NCI-H2171 treated with DMSO at 0.1 percent for 48 hours (cell line): ENCODE measurements at places on chromosomes 12 and 14.

DNA sequence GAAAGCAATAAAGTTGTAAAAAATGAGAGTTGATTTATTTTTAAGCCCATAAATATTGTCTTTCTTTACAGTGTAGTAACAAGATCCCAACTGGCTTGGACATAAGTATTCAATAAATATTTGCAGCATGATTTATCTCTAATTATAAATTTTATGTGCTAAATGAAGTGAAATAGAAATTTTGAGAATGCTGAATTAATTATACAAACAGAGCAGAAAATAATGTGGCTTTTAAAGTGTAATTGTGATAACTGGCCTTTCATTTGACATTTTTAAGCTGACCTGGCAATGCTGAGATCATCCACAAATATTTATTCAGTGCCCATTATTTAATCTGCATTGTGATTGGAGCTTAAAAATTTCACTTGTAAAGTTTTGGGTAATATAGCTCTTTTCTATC lies 201.6 kb upstream of the NAV3 start:
- DNase-seq = no peak

- DNase-seq = no peak
Measured at GRCh38 chr14:84409435-84409834, 1120.5 kb upstream of the FLRT2 start.

DNA sequence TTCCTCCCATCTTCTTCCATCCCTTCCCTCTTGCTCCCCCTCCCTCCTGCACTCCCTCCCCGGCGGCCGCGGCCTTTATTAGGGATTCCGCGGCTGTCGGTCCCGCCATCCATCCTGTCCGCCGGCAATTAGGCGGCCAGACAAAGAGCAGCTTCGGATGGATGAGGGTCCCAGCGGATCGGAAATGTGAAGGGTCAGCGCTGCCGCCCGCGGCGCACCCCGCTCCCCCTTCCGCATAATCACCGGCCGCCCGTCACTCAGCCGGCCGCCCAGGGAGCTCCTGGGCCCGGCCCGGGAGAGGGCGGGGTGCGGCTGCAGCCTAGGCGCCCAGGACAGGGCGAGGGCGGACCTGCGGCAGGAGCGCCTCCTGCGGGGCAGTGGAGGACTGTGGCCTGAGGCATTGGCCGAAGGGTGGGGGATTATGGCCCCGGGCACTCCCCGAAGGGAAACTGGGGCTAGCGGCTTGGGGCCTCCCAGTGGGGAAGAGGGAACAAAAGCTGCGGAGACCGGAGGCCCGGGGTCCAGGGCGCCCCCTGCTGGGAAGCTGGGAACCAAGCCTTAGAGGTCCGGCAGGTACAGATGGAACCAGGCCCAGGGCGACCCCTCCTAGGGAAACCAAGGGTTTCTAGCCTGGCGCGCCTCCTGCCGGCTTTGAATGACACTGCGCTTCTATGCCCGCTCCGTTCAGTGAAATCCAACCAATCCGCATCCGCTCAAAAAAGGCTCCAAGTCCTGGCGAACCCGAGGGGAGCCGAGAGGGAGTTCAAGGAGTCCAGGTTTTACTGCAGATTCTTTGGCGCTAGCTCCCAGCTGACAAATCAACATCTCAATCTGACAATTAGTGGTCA lies 4.4 kb upstream of the DNAJC22 start:
- DNase-seq = peak; percentile 71

- no peak for DNase-seq
Measured at GRCh38 chr14:25011095-25011494, 38.9 kb downstream of the STXBP6 start.

- no peak for DNase-seq
Measured at GRCh38 chr14:56221382-56222128, 103.3 kb downstream of the PELI2 start.

DNA sequence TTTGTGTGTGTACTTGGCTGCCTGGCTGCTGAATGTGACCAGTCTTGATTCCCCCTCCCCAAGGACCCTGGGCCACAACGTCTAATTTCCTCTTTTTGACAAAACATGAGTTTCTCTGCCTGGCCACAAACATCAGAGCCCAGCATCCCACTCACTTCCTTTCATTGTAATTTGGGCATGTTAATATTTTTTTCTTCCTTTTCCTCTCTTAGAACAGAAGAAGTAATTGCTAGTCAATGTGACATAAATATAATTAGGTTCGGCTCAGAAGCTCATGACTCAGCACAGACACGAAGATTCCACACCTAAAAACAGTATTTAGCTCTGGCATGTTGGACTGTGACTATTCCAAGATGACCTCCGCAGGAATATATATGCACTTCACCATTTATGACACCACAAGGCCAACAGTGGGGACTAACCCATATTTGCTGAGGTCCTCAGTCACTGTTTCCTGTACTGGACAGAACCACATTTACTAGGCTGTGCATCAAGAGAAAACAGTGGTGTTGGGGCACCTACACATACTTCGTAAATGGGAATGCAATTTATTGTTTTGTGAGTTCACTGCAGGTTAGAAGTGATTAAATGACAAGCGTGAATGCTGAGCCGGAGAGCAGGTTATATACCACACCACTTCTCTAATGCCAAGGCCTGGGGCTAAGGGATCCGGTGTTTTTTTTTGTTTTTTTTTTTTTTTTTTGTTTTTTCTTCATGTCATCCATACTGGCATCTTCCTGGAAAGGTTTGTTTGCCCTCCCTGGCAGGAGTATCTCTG lies 4.2 kb downstream of the GSG1 start:
- no peak for DNase-seq

DNA sequence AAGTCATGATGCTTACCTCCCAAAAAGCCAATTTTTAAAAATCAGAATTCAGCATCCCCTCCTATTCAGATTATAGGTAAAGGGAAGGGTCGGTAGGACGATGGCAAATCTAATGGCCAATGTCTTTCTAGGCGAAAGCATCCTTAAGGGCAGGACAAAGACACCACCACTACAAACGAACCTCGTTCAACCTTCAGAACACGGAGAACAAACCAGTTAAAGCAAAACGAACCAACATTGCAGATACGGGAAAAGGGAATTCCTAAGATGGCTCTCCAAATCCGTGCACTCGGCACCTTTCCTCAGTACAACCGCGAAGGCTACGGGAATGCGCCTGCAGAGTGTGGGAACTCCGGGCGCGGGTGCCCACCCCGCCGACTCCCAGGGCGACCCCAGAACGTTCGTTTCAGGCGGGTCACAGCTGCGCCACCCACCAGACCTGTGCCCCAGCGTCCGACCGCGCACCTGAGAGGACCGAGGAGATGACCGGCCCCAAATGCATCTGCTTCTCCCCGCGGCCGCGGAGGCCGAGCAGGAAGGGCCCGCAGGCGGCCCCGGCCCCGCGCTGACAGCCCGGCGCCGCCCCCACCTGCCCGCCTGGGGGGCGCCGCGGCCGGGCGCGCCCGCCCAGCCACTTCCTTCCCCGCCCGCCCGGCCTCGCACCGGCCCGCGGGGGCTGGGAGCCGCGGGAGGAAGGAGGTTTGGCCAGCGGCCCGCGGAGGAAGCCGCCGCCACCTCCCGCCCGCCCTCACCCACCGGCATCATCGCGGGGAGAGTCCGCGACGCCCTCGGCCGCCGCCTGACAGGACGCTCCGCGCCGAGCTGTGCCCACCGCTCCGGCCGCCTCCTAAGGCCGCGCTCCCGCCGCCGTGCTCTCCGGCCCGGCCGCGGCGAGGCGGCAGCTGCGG lies 578 bp downstream of the PPP1R13B start:
- DNase-seq = peak; percentile 61

- no peak for DNase-seq
Measured at GRCh38 chr12:122135437-122136031, 38.5 kb downstream of the IL31 start.

DNA sequence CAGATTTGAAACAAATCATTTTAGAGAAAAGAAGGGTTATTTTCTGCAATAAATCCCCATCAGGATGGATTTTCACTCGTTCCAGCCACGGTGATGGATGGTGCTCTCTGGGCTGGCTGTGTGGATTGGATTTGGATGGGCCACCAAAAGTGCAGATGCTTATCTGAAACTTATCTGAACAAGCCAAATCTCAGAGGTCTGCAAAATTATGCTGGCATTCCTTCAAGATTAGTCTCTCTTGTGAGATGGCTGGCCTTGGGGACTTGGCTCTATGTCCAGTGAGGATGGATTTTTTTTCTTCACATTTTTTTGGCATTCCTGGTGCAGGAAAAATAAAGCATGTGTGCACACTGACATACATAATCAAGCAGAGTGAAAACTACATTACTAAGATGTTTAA lies 341.9 kb downstream of the GXYLT1 start:
- no peak for DNase-seq

DNA sequence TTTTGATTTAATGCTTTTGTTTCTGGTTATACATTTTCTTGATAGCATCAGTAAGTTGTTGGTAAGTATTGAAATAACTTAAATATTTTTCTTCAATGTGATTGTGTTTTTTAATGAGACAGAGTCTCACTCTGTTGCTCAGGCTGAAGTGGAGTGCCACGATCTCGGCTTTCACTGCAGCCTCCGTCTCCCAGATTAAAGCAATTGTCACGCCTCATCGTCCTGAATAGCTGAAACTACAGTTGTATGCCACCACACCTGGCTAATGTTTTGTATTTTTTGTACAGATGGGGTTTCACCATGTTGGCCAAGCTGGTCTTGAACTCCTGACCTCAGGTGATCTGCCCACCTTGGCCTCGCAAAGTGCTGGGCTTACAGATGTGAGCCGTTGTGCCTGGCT lies 78.8 kb downstream of the FGD4 start:
- peak; percentile 13 for DNase-seq

GRCh38 chr14:102227184-102227964 lies 77.6 kb downstream of the MOK start:
- DNase-seq = no peak

DNA sequence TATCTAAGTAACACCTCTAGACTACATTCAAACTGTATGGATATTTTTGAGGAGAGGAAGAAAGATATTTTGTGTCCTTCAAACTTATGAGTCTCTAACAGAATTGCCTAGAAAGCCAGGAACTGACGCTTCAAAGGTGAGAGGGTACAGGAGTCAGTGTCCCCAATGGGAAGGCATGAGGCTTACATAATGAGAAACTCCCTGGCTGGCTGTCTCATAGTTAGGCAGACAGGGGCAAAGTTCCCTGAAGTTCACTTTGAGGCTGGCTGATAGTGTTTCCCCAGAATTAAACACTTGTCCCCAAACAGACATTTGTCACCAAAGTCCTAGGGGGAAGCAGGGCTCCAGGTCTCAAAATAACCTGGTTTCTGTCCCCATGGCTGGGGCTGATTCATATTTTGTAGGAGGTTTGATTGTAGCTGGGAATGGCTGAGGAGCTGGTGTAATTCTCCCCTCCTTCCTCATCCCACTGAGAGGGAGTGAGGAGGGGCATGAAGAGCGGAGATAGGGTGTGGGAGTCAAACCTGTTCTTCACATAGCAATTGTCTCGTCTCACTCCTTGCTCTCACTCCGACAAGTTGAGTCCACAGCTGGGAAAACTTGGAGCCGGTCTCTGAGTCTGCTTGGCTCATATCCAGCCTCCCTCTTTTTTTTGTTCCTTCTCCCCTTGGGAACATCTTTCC lies 56.4 kb upstream of the CISTR start:
- DNase-seq = no peak

DNA sequence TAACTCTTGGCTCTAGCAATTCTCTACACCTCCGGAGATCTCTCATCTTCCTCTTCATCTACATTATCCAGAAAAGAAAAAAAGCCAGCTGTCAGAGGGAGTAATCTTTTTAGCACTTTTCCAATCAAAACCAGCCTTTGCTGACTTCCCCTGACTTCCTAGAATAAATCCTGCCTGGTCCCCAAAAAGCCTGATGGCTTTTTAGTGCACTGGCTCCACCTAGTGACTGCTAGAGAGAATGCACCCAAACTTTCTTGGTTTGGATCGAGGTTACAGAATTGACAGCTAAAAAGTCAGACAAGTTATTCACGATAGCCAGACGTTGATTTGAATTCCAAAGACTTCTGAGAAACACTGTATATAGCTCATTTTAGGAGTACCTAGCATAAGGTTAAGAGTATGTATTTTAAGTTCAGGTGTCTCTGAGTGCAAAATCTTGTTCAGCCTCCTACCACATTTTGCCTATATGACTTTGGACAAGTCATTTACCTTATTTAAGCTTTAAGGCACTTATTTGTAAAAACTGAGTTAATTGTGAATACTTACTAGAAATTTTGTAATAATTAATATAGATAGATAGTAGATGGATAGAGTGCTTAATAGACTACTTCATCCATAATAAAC lies 185.7 kb upstream of the GRIN2B start:
- peak; percentile 13 for DNase-seq

DNA sequence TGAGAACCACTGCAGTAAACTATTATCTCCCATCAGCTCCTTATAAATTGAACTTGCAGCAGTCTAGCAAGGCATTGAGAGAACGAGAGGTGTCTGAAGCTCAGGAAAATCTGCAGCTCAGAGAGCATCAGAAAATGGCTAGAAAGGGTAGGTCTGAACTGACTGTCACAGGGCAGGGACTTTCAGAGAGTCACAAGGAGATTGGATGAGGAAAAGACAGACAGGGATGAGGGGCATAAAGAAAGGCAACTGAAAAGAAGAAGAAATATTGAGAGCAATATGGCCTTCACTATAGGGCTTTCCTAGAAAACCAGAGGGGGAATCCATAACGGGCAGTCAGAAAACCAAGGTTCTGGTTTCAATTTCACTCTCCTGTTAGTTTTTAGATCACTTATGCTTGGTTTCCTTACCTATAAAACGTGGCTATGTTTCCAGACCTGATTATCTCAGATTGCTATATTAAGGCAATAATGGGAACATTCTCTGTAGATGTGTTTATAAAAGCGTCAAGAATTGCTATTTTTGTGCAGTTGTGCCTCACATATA lies 40.9 kb downstream of the PDE6H start:
- DNase-seq = no peak

- DNase-seq = no peak
Measured at GRCh38 chr12:49824895-49825294, 3.3 kb downstream of the NCKAP5L start.

- DNase-seq = no peak
Measured at GRCh38 chr14:58631732-58632131, 6.0 kb upstream of the DACT1 start.

GRCh38 chr12:123070267-123071081 lies 80.4 kb downstream of the PITPNM2 start:
- DNase-seq = no peak

- DNase-seq = no peak
Measured at GRCh38 chr12:81086342-81086741, 8.5 kb downstream of the ACSS3 start.

GRCh38 chr12:120367924-120368788 lies 808 bp downstream of the MSI1 start:
- DNase-seq = peak; percentile 45

- DNase-seq = no peak
Measured at GRCh38 chr14:72616811-72617210, 277.1 kb downstream of the DPF3 start.

DNA sequence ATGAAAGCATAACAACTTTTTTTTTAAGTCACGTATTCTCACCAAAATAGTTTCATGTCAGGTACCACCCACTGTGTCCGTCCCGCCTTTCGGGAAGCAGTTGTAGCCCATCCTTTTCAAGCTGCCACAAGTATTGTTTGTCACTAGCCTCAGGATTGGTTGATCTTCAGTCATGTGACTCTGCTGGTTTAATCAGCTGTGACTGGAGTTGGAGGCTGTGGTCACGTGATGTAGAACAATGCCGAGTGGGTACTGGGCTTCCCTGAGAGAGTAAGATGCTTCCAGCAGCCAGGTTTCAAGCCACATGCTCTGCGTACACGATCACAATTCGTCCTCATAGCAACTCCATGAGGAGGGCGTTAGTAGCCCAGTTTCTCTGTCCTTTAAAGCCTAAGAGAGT lies 83.0 kb upstream of the WSCD2 start:
- peak; percentile 10 for DNase-seq
